ENCODE measurements at places on chromosomes 5 and 9.

DNA sequence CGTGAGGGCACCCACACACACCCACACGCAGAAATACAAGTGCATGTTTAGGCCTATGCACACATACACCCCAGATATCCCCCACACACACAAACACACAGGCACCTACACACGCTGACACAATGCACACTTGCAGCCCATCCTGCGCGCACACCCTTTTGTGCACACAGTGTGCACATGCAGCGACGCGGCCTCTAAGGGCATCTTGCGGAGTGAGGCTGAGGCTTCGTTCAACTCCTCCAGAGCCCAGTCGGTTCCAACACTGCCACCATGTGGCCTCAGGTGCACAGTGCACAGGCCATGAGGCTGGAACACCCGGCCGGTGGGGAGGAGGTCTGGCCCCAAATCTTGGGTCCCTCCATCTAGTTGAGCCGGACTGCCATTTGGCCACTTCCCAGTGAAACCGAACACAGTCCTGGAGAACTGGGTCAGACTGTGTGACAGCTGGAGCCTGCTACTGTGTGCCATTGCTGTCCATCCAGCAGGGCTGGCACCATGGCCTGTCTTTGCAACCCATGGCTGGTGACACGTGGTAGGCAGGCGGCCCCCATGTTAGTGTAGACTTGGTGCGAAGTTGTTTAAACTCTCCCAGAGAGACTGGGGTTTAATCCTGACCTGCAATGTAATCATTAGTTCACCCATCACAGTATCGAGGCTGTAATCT is 97.7 kb upstream of the MVB12B start:
- DNase-seq: peak; percentile 85

DNA sequence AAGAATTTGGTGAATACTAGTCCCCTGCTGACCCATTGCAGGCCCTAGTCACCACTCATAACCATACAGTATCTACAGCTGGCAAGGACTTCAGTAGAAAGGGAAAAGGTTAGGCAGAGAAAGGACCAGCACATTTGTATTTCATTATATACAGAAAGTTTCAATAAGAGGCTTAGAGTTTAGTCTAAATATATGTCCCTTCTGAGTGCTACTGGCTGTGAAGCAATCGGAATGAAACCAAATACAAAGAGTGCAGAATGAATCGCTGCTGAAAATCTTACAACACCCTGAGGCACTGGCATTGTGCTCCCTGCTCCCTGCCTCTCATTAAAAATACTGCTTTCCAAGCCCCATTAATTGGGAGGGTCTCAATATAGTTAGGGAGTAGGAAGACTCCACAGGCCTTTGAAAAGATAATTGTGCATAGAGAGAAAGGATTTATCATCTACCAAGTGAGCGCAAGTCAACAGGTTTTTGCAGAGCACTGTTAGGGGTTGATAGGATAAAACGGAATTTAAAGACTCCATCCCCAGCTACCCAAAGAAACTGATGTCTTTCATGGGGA is 110.8 kb downstream of the SLC1A3 start:
- no peak for DNase-seq

DNA sequence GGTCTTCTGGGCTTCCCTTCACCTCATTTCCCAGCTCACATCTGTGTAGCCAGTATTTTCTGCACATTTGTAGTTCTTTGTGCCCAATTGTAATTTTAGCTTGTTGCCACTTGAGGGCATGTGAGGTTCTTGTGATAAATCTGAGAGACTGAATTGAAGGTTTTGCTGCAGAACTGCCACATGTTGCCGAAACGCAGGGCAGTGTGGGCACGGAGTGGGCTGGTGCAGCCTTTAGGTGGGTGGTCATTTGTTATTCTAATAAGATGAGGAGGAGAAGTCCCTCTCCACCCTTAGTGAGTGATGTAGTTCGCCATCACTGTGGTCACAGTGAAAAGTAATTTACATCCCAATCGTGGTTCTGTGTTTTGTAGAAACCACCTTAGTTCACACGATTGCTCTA is 21.2 kb downstream of the OTULIN start:
- peak; percentile 89 for DNase-seq

DNA sequence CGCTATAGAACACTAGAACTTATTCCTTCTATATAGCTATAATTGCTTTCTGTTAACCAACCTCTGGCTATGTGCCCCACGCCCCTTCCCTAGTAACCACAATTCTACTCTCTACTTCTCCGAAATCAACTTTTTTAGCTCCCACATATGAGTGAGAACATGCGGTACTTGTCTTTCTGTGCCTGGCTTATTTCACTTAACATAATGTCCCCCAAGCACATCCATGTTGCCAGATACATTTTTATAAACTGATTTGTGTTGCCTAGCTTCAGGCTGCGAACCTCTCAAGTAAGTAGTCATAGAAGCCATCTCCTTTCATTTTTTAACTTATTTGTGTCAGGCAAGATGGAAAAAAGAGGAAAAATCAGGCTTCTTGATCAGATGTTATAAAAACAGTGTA is 249.5 kb downstream of the TMEM167A start:
- DNase-seq: no peak

- no peak for DNase-seq
These were observed 315.6 kb upstream of the KLF4 start for GRCh38 chr9:107805201-107805600.

DNA sequence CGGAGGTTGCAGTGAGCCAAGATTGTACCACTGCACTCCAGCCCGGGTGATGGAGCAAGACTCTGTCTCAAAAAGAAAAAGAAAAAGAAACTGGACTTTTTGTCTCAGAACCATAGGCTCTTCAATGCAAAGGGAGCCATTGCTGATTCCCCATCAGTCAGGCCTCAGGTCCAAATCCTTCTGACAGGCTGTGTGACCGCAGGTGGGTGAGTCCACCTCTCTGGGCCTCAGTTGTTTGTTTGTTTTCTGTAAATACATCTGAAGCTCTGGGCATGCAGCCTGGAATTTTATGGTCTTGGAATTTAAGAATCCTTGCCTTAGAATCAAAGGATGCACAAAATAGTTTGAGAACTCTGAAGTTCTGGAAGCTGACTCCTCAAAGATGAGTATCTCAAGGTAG is 21.1 kb upstream of the TOR2A start:
- DNase-seq: no peak

GRCh38 chr9:106620081-106620480 is 242.9 kb upstream of the ZNF462 start:
- no peak for DNase-seq

DNA sequence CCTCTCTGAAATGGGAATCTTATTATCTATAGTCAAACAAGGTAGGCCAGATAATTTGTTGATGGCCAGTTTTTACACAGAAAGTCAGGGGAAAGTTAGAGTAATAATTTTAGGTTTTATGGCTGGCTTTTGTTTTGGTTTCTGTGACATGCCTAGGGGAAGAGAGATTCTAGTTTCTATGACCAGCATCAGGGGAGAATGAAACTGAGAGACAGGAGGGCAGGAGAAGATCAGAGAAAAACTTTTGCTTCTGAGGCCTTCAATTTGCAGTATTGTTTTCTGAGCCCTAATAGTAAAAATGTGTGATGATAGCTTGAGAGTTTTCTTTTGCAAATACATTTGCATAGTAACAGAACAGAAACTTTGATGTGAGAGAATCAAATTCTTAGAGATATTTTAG is 564.3 kb downstream of the ZNF608 start:
- DNase-seq: no peak

DNA sequence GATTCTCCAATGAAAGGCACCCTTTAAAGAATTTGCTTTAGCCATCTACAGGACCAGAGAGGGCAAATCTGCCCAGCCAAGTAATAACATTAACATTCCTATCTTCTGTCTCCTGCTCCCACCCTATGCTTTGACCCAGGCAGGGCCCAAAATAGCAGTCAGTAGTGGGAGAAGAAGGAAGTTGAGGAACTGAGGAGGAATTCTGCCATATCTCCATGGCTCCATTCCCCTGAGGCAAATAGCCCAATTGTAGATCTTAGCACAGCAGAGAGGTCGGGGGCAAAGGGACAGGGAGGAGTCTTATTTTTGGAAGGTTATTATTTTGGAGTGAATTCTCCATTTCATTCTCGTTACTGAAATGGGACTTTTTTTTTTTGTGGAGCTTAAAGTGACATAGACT is 111.1 kb upstream of the IFNK start:
- no peak for DNase-seq

GRCh38 chr5:180469866-180470265 is 24.3 kb upstream of the CNOT6 start:
- DNase-seq: no peak

DNA sequence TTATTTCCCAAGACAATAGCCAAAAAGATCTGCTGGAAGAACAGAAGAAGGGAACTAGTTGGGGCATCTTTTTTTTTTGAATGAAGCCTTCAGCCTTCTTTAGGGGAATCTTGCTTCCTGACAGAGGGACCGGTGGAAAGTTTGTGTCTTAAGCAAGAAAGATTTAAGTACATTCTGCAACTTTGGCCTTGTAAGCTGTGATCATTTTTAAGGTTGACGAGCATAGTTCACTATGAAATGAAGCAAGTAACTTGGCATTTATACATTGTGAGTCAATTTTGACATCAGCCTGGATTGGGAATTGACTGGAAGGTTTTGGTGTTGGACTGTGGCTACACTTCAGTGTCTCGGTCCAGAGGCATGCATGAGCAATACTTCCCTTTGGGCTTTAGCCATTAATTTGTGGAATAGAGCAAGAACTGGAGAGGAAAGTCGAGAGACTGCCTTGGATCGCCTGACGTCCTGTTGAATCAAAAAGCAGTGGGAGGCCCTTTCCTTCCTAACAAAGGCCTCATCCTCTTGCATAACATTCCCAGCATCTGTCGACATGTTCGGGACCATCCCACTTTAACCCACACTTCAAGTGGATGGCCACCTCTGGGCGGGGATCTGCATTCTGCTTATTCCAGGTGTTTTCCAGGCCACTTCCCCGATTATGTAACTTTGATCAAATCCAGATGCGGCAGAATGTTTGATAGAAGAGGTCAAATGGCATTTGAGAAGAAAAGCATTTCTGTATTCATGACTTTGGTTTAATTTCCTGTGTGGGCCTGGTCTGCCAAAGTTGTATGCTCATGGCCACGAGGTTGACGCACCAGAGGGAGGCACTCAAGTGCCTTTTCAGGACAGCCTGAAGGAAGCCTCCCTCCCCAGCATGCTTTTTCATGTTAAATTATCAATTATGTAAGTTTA is 12.5 kb downstream of the ABL1 start:
- DNase-seq: peak; percentile 73

DNA sequence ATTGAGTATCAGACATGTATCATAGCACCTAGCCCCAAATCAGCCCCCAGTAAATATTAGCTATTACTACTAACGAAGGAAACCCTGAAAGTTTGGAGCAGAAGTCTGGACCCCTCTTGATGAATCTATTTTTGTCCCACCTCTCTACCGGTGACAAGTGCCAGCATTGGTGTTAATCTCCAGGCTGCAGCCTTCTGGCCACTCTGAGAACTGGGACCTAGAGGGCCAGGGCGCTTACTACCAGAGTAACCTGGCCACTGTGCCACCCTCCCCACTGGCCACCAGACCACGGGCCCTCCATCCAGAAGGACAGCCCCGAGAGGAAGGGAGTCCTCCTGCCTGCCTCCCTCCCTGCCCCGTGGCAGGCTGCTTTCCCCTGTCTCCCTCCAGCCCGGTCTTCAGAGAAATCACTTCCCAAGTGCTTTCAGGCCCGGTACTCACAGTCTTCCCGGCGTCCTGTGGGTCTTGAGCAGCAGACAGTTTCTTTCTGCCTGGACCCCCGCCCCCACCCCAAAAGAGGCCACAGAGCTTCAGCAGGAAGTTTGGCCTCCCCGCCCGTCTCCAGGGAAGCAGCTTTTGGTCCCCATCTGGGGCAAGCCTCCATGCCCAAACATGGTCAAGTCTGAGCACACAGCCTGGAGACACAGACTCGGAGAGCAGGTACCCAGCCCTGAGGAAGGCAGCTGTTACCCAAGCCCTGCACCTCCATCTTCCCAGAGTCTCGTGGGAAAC is at the start of gene KCNMB1:
KCNMB1 (minus strand) TSS at position 550 of the 732 bp plus-strand sequence. CDS start 3,920 bp downstream, outside the sequence.
- DNase-seq: no peak

DNA sequence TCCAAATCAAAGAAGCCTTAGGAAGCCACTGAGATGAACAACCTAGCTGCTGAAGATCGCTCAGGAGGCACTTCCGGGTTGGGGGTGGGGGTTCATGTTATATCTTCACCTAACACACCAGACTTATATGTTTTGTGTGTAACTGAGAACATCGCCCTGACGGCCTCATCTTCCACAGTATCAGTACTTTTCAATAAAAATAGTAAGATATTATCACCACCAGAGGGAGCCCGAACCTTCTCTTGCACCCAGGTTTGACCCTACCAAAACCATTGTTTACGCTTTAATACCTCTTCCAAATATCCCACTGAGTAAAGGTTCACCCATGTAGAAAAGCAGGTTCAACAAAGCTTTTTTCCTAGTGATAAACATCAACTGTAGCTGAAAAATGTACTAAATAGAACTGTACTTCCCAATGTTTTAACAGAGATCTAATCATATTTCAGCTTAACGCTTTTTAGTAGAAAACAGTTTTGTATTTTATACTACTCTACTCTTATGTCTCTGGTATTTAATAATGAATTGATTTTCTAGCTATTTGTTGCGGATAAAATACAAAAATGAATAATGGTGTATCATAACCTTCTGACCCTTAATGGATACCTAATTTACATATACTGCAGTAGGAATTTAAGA is 244.0 kb downstream of the EPB41L4A start:
- peak; percentile 72 for DNase-seq

- no peak for DNase-seq
These were observed 48.4 kb upstream of the FAM240B start for GRCh38 chr9:38768351-38768761.

DNA sequence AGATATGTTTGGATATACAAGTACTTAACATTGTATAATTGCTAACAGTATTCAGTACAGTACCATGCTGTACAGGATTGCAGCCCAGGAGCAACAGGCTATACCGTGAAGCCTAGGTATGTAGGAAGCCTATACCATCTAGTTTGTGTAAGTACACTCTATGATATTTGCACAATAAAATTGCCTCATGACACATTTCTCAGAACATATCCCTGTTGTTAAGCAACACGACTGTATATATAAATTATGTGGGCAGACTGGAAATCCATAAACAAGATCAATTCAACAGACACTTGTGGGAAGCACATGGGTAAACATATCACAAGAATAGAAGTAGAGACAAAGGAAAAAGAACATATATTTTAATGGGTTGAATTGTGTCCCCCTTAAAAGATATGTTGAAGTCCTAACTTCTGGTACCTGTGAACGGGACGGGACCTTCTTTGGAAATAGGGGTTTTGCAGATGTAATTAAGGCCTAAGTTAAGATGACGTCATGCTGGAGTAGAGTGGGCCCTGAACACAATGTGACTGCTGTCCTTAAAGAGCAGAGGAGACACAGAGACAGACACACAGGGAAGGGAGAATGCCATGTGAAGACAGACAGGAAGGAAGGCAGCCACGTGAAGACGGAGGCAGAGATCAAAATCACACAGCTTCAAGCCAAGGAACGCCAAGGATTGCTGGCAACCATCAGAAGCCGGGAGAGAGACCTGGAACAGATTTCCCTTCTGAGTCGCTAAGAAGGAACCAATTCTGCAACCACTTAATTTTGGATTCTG is 76.3 kb downstream of the SCAI start:
- peak; percentile 35 for DNase-seq

DNA sequence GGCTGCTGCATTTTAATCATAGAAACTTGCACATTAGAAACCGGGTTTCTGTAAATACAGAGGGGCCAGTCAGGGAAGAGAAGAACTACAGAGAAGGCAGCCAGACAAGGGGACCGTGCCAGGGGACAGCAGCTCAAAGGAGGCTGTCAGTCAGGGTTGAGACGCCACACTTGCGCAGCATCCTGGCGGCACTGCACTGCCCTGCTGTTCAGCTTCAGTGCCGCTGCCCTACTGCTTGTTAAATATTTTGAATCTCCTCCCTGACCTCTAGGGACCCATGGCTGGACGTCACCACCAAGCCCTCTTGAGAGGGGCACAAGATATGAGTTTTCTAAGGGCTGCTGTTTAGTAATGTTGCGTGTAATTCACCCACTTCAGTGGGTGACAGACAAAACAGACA is 43.6 kb upstream of the ZBTB43 start:
- DNase-seq: no peak

All from pons (tissue), 1 donor.